GM12864 (cell line): ENCODE measurements at places on chromosomes 3 and 15.

GRCh38 chr15:73818308-73818985 lies 54.9 kb upstream of the TBC1D21 start:
- DNase-seq = no peak

- no peak for DNase-seq
Measured at GRCh38 chr3:156389449-156389950, 165.4 kb downstream of the SSR3 start.

GRCh38 chr3:80157546-80157945 lies 389.7 kb upstream of the ROBO1 start:
- no peak for DNase-seq

DNA sequence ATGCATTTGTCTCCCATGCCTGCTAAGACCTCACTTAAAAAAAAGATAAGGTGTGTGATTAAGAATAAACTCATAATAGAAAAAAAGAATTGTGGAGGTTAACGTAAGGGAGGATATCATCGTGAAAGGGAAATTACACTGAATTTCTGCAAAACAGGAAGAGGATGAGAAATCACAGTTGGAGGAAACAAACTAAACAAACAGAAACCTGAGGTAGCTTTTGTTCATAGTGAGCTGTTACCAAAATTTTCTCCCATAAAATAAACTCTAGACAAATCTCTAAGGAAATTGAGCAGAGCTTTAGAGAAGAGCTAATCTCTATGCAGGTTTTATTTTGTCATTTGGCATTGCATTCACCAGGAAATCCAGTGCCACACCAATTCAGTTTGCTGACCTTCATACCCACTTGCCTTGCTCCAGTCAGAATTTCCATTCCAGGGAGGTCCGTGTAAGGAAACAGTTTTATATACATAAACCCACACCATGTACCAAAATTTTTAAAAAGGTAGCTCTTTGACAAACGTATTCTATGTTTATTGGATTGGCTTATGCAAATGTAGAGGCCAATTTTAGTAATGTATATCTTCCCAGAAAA lies 231.2 kb downstream of the MBNL1 start:
- DNase-seq = no peak

DNA sequence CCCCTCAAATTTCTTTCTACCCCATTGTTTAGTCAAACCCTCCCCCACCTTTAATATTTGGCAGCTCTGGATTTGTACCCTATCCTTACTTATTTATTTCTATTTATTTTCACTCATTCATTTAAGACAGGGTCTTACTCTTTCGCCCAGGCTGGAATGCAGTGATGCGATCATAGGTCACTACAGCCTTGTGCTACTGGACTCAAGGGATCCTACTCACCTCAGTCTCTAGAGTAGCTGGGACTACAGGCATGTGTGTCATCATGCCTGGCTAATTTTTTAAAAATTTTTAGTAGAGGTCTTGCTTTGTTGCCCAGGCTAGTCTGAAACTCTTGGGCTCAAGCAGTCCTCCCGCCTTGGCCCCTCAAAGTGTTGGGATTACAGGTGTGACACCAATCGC lies 35.4 kb downstream of the ARIH1 start:
- no peak for DNase-seq
